GM19239 (cell line): ENCODE measurements at places on chromosomes 6 and 20.
A peak's percentile ranks its signal among the peaks of the same experiment; 100 is the strongest.

DNA sequence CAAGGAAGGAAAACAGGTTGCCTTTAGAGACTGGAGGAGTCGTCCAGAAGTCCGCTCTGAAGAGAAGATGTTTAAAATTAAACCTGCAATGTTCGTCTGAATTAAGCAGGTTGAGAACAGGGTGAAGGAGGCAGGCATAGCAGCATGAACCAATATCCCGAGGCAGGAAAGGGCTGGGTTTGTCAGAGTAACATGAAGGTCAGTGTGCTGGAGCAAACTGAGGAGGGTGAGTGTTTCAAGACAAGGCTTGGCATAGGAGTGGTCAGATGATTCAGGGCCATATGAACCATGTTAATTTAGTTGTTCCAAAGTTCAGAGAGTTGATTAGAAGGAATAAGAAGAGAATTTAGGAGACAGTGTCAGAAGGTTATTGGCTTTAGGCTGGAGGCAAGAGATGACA lies 93.3 kb downstream of the UTRN start:
- no peak for DNase-seq

DNA sequence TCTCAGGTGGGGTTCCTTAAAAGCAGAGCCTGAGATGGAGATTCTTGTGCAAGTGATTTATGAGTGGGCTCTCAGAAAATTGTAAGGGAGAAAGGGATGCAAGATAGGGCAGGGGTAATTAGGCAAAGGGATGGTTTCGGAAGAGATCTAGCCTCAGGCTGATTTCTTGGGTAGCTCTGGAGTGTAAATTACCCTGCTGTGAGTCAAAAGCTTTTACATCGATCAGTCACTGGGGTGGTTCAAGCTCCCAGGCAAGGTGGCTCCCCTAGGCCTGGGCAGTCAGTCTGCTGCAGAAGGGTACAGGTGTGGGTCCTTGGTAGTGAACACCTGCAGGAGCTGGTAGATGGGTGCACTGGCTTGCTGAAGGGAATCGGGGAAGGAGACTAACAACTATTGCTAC lies 11.1 kb upstream of the PM20D2 start:
- DNase-seq: no peak

DNA sequence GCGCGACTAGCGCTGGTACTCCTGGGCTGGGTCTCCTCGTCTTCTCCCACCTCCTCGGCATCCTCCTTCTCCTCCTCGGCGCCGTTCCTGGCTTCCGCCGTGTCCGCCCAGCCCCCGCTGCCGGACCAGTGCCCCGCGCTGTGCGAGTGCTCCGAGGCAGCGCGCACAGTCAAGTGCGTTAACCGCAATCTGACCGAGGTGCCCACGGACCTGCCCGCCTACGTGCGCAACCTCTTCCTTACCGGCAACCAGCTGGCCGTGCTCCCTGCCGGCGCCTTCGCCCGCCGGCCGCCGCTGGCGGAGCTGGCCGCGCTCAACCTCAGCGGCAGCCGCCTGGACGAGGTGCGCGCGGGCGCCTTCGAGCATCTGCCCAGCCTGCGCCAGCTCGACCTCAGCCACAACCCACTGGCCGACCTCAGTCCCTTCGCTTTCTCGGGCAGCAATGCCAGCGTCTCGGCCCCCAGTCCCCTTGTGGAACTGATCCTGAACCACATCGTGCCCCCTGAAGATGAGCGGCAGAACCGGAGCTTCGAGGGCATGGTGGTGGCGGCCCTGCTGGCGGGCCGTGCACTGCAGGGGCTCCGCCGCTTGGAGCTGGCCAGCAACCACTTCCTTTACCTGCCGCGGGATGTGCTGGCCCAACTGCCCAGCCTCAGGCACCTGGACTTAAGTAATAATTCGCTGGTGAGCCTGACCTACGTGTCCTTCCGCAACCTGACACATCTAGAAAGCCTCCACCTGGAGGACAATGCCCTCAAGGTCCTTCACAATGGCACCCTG lies 1.6 kb downstream of the TPBG start:
- DNase-seq: no peak

- no peak for DNase-seq
Observed at GRCh38 chr6:12147557-12148316, 135.6 kb downstream of the HIVEP1 start.

GRCh38 chr6:70390067-70390466 lies 23.2 kb upstream of the FAM135A start:
- DNase-seq: no peak

GRCh38 chr6:20461576-20461975 lies 59.9 kb downstream of the E2F3 start:
- DNase-seq: no peak

DNA sequence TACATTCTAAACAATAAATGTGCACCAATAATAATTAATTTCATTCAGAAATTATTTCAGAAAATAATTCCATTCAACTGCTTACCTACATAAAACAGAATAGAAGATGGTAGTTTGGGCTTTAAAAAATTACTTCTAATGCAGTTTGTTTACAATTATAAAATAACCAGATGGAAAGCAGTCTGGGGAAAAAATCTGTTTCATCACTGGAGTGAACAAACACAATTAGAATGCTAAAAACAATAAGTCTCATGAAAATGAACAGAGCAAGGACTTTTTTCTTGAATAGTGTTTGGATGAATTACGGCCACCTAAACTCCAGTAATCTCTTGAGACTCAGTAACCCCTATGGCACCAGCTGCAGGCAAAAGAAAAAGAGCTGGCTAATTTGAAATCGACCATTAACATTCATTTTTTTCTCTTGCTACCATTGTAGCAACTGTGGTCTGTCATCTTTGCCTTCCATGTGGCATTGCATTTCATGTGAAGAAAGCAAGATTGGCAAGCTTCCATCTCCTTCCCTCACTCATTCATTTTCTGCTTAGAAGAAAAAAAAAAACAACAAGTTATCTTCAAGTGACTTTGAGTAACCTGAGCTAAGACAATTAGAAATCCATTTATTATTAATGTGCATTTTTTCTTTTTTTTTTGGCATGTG lies 88.4 kb upstream of the CEP85L start:
- DNase-seq: no peak

DNA sequence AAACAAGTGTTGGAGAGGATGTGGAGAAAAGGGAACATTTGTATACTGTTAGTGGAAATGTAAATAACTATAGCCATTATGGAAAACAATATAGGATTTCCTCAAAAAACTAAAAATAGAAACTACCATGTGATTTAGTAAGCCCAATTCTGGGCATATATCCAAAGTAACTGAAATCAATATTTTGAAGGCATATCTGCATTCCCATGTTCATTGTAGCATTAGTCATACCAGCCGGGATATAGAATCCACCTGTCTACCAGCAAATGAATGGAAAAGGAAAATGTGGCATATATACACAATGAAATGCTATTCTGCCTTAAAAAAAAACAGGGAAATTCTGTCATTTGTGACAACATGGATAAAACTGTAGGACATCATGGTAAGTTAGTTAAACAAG lies 15.3 kb upstream of the C6orf58 start:
- no peak for DNase-seq

DNA sequence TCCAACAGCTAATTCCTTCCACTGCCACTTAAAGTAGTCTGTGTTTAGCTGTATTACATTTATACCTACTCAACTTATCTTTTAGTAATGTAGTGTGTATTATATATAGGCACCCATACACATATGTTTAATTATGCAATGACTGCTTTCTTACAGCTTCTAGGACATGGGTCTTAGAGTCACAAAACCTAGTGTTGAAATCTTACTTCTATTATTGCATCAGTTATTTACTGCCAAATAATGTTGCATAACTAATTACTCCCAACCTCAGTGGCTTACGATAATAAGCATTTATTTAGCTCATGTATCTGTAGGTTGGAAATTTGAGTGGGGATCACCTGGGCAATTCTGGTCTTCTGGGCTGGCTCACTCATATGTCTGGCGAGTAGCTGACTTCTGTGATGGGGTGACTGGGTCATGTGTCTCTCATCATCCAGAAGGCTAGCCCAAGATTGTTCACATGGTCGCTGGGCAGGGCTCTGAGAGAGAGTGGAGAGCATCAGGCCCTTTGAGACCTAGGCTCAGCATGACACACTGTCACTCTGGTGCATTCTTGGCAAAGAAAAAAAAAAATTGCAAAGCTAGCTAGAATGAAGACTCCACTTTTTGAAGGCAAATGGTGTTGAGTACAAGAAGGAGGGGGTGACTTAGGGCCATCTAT lies 187.0 kb downstream of the PLCB1 start:
- no peak for DNase-seq

GRCh38 chr6:154448448-154449096 lies 61.9 kb downstream of the CNKSR3 start:
- DNase-seq: no peak

DNA sequence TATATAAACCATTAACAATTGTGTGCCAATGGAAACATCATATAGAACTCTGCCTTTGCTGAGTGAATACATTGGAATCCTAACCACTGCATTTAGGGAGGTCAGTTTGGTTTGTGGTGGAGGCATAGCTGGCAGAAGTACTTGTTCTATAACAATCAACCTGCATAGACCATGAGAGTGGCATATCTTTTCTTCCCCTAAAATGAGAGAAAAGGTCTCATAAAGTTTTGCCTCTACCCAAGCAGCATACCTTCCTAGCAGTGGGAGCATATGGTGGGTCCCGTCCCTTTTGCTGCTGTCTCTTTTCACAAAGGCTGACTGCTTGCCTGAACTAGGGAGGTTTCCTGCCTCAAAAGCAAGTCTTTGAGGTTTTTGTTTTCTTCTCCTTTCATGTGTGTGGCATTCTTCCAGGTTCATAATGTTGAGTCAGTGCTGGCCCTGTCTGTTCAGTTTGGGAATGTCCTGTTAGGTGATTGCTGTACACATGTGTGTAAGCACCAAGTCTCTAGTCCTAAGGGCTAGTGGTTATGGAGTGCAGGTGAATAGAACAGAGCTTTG lies 61.2 kb upstream of the SUPT3H start:
- DNase-seq: no peak

DNA sequence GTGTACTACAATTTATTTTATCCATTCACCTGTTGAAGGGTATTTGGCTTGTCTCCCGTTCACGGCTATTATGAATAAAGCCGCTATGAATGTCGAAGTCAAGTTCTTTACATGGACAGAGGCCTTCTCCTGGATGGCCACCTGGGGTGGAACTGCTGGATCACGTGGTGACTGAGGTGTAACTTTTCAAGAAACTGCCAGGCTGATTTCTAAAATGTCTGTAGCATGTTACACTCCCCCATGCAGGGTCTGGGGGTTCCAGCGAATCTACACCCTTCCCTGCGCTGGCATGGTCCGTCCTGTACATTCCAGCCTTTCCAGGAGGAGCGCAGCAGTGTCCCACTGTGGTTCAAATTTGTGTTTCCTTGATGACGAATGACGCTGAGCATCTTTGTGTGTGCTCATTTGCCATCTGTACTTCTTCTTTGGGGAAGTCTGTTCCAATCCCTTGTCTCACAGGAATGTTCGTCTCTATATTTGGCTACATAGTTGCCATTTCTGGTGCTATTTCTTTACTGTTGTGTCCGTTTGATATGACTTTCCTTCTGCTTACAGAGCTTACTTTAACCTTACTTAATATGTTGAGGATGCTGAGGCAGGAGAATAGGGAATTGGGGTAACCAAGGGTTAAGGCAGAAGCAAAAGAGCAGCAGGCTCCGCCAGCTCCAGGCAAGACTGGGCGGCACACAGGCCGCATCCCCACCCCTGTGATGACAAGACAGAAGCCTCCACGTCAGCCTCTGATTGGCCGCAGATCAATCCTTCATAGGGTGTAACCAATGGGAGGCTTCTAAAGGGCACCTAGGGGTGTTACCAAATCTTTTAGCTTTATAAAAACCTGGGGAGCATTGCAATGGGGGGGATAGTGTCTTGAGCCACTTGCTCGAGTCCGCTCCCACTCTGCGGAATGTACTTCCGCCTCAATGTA lies 106.6 kb downstream of the TAF4 start:
- DNase-seq: no peak

GRCh38 chr6:170271771-170272314 lies 19.0 kb downstream of the DLL1 start:
- peak; percentile 93 for DNase-seq

DNA sequence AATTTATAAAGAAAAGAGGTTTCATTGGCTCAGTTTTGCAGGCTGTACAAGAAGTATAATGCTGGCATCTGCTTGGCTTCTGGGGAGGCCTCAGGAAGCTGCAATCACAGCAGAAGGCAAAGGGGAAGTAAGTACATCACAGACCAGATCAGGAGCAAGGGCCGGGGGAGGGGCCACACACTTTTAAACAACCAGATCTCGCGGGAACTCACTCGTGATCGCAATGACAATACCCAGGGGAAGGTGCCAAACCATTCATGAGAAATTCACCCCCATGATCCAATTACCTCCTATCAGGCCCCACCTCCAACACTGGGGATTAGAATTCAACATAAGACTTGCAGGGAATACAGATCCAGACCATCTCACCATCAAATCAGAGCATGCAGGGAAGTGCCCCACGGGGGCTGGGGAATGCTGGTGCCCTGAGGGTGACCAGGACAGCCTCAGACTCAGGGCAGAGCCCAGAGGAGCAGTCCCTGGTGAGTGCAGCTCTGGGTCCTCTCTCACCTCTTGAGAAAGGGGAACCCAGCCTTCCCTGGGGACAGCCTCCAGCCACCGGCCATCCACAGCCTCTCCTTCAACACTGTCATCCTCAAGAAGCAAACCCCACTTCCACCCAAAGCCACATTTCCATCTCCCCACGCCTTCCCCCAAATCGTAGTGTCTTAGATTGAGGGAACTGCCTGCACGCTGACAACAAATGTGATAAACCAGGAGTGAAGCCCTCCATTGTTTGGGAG lies 80.7 kb downstream of the ANKRD60 start:
- no peak for DNase-seq

DNA sequence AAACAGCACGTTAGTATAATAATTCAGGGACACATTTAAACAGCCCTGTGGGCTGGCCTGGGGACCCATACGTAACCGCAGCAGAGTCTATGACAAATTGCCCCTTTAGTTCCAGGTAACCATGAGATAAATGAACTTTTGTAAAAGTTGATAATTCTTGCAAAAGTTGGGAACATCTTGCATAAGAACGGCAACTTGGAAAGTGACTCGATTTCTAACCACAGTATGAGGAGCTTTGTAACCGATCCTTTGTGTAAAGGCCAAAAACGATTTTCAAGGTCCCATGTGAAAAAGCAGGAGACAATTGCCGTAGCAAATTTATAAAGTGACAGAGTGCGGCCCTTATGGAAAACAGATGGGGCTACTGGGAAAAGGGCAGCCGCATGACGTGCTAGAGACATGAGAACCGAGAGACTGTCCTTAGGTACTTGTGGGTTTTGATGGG lies 81.6 kb downstream of the PSMG4 start:
- DNase-seq: no peak

- no peak for DNase-seq
Observed at GRCh38 chr20:1210501-1210900, 7.2 kb downstream of the C20orf202 start.

- DNase-seq: no peak
Observed at GRCh38 chr6:122330315-122330714, 69.1 kb upstream of the HSF2 start.

DNA sequence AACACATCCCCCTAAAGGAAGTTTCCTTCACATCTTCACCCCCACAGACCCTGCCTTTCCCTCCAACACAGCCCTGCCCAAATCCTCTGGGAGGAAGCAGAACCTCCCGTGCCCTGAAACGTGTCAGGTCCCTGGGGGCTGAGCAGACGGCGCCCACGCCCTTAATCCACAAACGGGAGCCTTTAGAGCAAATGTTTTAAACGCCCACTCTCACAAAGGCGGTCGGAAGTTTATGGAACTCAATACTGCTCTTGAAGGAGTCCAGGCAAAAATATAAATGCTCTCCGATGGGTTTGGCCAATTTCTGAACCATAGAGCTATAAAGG lies 237.1 kb upstream of the AFDN start:
- DNase-seq: no peak
